Endothelial cell of umbilical vein (primary cell): ENCODE measurements at places on chromosomes 12 and 14. TPM values are rescaled to one million over a fixed set of nuclear protein-coding genes. Genes with fewer than 3 reads are reported as not detected.

WIF1 gene
- not detected in 2 replicates for total RNA-seq

KRT86 gene
- not detected in 2 replicates for total RNA-seq

VDR gene
- 0.48 and 0.73 TPM in 2 replicates for total RNA-seq

ZC3H14 gene
- total RNA-seq: 59.6 and 61.8 TPM in 2 replicates

PLA2G1B gene
- not detected in 2 replicates for total RNA-seq

NRDE2 gene
- total RNA-seq: 22.1 and 22.5 TPM in 2 replicates

OR6S1 gene
- not detected in 2 replicates for total RNA-seq

ZDHHC17 gene
- total RNA-seq: 23.6 and 26.9 TPM in 2 replicates

KRT77 gene
- total RNA-seq: not detected in 2 replicates

SIX1 gene
- total RNA-seq: 0.40 and 0.55 TPM in 2 replicates

FITM1 gene
- total RNA-seq: not detected in 2 replicates

KRT78 gene
- total RNA-seq: not detected in 2 replicates

PNMA1 gene
- total RNA-seq: 82.4 and 82.6 TPM in 2 replicates

SMCO2 gene
- 0.49 and 1.2 TPM in 2 replicates for total RNA-seq

OVCH1 gene
- total RNA-seq: not detected in 2 replicates

HOXC12 gene
- not detected in 2 replicates for total RNA-seq

SIX6 gene
- total RNA-seq: not detected in 2 replicates

DYRK2 gene
- total RNA-seq: 11.0 and 13.7 TPM in 2 replicates

KLRC4 gene
- not detected in 2 replicates for total RNA-seq

HOXC6 gene
- total RNA-seq: 0.51 and 0.58 TPM in 2 replicates

GLT8D2 gene
- total RNA-seq: 1.5 and 1.7 TPM in 2 replicates

RNF212B gene
- total RNA-seq: not detected in 2 replicates

RNASE2 gene
- total RNA-seq: not detected in 2 replicates

SSPN gene
- 0.65 and 2.1 TPM in 2 replicates for total RNA-seq

OTUB2 gene
- total RNA-seq: 1.1 and 1.6 TPM in 2 replicates

PLD4 gene
- 0.05 and 0.11 TPM in 2 replicates for total RNA-seq

BDKRB1 gene
- total RNA-seq: not detected in 2 replicates

RIPK3 gene
- total RNA-seq: 5.1 and 9.0 TPM in 2 replicates

GPX2 gene
- not detected in 2 replicates for total RNA-seq

RPL10L gene
- total RNA-seq: not detected in 2 replicates
